ENCODE measurements at places on chromosomes 4 and X. TPM values are rescaled to one million over a fixed set of nuclear protein-coding genes. Genes with fewer than 3 reads are reported as not detected.

DNA sequence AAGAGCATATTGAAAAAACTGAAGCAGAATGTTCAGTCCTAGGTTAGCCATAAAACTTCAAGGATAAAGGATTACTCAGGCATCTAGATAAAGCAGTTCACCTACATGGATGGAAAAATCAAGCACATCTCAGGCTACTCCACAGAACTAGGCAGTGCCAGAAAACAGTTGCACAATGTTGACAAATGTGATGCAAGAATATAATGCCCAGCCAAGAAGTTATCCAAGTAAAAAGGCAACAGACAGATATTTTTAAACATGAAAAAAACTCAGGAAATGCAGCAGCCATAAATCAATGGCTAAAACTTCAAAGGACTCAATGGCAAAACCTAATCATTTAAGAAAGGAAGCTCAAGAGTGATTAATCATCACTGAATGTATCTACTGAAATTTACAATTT lies 456.0 kb upstream of the FAM241A start:
- no peak for ATAC-seq

The NPY2R gene
- 0.23 TPM for total RNA-seq

The STK26 gene
- total RNA-seq = 8.0 TPM

The GC gene
- 0.17 TPM for total RNA-seq

The AFM gene
- total RNA-seq = not detected

The FGFBP1 gene
- total RNA-seq = not detected

DNA sequence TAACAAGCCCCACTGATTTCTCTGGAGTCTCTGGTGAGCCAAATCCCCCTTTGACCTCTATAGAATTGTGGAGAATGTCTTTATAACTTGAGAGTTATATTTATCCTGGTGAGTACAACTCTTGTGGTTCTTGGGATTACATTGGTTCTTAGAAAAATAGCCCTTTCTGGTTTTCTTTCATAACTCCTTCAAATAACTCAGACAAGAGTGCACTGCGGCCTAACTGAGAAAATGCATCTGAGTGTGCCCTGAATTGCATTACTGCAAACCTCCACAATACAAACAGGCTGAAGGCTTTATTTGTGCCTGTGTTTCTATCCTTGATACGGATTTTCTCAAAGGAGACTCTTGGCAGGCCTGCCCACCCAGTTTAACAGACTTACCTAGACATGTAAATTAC lies 2.7 kb downstream of the BEX3 start:
- no peak for ATAC-seq

GRCh38 chr4:133513901-133514300 lies 364.8 kb downstream of the PCDH10 start:
- no peak for ATAC-seq

The TBX22 gene
- total RNA-seq = not detected

DNA sequence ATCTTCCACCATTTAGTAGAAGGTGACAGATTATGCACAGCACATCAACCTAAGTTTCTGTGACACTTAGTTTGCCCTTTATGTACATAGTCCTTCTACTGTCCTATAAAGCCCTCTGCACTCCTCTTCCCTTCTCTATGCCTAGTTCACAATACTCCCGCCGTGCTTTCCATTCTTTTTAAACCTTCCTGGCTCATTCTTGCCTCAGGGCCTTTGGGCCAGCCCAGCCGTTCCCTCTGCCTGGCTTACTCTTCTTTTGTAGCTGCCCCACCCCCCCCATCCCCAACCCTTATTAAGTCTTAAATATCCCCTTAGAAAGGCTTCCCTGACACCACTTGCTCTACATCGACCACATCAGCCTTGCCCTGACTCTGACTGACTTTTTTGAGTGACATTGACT lies 33.0 kb downstream of the SGMS2 start:
- peak; percentile 18 for ATAC-seq

The ADH6 gene
- 1.1 TPM for total RNA-seq

The WAS gene
- total RNA-seq = 1.8 TPM

DNA sequence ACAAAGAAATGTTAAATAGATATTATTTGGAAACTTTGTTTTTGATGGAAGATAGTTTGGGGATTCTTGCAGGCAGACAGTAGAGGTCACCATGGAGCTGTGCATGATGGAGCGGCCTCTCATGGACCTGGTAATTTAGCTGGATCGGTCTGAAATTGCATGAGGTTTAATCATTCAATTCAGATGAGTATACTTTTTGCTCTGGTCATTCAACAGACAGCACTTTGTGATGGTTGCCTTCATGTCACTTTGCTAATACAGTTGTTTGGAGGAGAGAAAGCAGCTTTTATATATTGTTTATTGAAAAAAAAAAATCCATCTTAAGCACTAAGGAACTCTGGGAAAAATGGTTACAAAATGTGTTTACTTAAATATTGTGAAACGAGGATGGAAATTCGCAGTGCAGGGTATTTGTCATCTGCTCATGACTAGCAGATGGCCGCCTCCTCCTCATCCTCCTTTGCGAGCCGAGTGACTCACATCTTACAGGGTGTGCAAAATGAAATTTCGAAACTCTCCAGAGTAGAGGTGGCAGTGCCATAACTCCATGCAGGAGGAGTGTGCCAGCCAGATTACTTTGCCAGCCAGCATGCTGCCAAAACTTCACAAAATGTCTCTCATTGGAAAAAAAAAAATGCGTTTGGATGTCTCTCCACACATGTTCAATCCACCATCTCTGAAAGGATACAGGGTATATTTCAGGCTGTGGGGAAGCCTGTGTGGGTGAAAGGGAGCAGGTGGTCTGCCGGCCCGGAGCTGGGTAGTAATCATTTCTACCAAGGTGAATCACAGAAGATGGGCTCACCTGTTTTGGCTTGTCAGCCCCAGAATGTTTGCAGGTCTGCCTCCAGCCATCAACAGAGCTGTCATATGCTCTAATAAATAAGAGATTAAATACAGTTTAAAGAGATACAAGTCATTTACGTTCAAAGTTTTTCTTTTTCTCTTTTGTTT lies 314.9 kb upstream of the DIPK2B start:
- peak; percentile 43 for ATAC-seq

DNA sequence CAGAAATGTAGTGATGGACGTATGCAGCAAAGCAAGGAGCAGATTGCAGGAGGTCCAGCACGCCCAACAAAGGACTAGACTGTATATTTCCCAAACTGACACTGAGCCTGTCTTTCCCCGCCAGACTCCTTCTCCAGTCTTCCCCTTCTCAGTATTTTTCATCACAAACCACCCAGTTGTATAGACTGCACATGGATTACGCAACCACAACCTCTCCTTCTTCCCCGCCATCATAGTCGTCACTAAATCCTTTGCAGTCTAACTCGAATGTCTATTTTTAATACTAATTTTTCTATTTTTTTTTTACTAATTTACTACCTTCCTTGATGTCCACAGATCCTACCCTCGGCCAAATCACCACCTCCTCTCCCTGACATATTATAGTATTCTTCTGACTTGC lies 105.4 kb downstream of the MTNR1A start:
- no peak for ATAC-seq

GRCh38 chr4:74559853-74560252 lies 114.9 kb downstream of the AREG start:
- ATAC-seq = no peak

DNA sequence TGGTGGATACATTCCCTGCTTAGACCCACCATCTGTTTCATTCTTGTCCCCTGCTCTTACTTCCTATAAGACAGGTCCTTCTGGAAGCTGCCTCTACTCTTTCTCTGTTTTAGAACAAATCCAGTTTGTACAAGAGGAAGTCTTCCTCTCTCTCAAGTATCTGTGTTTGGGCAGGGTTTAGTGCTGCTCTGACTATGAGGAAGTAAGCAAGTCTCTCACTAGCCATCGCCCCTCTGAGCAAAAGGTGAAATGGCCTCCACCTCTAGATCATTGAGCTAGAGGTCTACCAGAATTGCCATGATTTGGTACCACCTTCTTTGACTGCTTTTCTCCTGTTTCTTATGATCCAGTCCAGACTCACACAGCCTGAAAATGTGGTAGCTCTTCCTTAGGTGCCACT lies 8.4 kb downstream of the BTK start:
- ATAC-seq = no peak

- peak; percentile 49 for ATAC-seq
Observed at GRCh38 chrX:120549483-120550452, 11.0 kb downstream of the CUL4B start.

The HOPX gene
- total RNA-seq = 8.9 TPM

DNA sequence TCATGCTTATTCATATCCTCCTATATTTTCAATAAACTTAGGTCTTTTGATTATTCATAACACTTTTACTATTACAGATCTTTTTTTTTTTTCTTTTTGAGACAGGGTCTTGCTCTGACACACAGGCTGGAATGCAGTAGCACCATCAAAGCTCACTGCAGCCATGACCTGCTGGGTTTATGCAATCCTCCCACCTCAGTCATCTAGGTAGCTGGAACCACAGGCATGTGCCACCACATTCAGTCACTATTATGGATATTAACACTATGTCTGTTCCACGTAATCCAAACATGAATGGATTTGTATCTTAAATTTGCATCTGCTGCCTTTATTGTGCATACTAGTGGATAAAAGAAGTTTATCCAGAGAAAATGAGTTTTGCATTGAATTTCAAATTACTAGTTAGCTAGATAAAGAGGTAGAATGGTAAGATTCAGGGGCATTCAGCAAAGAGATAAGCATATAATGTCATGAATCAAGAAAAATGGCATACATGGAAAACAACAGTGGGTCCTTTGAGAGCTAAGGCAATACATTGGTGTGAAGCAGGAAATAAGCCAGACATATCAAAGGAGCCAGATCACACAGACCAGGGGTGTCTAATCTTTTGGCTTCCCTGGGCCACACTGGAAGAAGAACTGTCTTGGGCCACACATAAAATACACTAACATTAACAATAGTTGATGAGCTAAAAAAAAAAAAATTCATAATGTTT lies 13.9 kb downstream of the ANAPC10 start:
- ATAC-seq = no peak
